Caki2 (cell line): ENCODE measurements at places on chromosomes 2 and 18. TPM values are rescaled to one million over a fixed set of nuclear protein-coding genes. Genes with fewer than 3 reads are reported as not detected.
A peak's percentile ranks its signal among the peaks of the same experiment; 100 is the strongest.

DNA sequence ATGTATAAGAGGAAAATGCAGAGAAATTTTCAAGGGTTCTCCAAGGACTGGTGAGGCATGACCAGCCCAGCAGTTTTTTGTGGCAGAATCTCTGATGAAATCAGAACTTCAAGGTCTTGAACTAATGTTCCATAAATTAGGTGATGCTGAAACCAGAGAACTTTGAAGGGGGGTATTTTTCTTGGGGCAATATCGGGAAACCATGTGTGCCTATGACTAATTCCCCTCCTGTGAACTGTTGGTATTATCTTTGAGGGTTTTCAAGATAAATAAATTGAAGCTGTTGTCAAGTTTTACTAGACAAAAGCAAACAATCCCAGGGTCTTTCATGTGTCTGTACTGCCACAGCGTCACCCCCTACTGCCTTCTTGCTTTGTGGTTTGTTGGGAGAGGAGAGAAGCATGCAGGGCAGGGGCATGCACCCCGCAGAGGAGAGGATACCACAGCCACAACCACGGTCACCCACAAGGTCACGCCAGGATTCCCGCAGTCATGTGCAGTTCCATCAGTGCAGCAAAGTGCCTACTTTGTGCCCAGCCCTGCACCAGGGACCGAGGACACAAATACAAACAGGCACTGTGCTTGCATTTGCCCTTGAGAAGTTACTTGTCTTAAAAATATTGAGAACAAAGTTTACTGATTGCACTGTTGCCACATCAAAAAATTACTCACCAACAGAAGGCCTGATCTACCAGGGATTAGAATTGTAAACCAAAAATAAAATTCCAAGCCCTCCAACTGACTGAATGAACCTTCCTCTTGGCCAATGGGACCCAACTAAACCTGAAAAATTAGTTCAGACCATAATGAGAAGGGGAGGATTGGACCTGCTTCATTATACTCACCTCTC lies 413.3 kb upstream of the TRIB2 start:
- peak; percentile 85 for DNase-seq

GRCh38 chr2:26571316-26571715 lies 69.8 kb downstream of the CIB4 start:
- DNase-seq, result no peak

- peak; percentile 57 for DNase-seq
Observed at GRCh38 chr2:147294825-147295392, 549.9 kb upstream of the ACVR2A start.

The ANKRD30B gene
- total RNA-seq, result not detected in 2 replicates

The FBXO15 gene
- 0.10 and 2.0 TPM in 2 replicates for total RNA-seq

The MDH1B gene
- 5.2 and 5.4 TPM in 2 replicates for total RNA-seq

The HSBP1L1 gene
- 7.7 and 20.6 TPM in 2 replicates for total RNA-seq

The ACTR3 gene
- 381 and 425 TPM in 2 replicates for total RNA-seq

The PFN4 gene
- total RNA-seq, result 0.57 TPM in 1 of 2 replicates, not detected in the other

The ZNF2 gene
- 3.3 and 4.4 TPM in 2 replicates for total RNA-seq

The DUSP2 gene
- 6.1 and 7.4 TPM in 2 replicates for total RNA-seq
